Mammary epithelial cell (primary cell): ENCODE measurements at places on chromosomes 6 and 20. TPM values are rescaled to one million over a fixed set of nuclear protein-coding genes. Genes with fewer than 3 reads are reported as not detected.

SNAP91 gene
- total RNA-seq, result 0.33 TPM

GJA10 gene
- total RNA-seq, result not detected

MAPK13 gene
- total RNA-seq, result 11.9 and 15.0 TPM in 2 replicates

ZC2HC1B gene
- total RNA-seq, result not detected in 2 replicates

TNFRSF21 gene
- total RNA-seq, result 98.2 and 188 TPM in 2 replicates

DUSP22 gene
- 21.5 and 22.3 TPM in 2 replicates for total RNA-seq

GGTLC1 gene
- total RNA-seq, result not detected

HLA-G gene
- total RNA-seq, result 0.33 TPM

TRIM40 gene
- total RNA-seq, result not detected in 2 replicates

C6orf15 gene
- total RNA-seq, result 9.3 TPM

MLN gene
- total RNA-seq, result not detected in 2 replicates

AFDN gene
- 117 TPM for total RNA-seq

TSBP1 gene
- not detected for total RNA-seq

OOEP gene
- 0.17 TPM for total RNA-seq

CALHM6 gene
- total RNA-seq, result 0.66 and 1.1 TPM in 2 replicates

PTP4A1 gene
- total RNA-seq, result 90.2 TPM

FUT9 gene
- not detected in 2 replicates for total RNA-seq

VEGFA gene
- 161 TPM for total RNA-seq

LHFPL5 gene
- not detected for total RNA-seq

FHL5 gene
- total RNA-seq, result not detected in 2 replicates

UBE2C gene
- 32.9 and 80.5 TPM in 2 replicates for total RNA-seq

STXBP5 gene
- total RNA-seq, result 42.0 TPM

SLC13A3 gene
- 2.8 and 5.3 TPM in 2 replicates for total RNA-seq

AKAP12 gene
- total RNA-seq, result 59.8 and 87.8 TPM in 2 replicates

CCN6 gene
- total RNA-seq, result 6.0 and 7.5 TPM in 2 replicates

TP53TG5 gene
- total RNA-seq, result not detected in 2 replicates

TUBB2B gene
- 0.69 and 3.1 TPM in 2 replicates for total RNA-seq

PDE7B gene
- 0.50 TPM for total RNA-seq

CARMIL1 gene
- total RNA-seq, result 30.8 and 34.7 TPM in 2 replicates

PKHD1 gene
- under 0.01 TPM for total RNA-seq

LY6G6C gene
- total RNA-seq, result 0.45 TPM in 1 of 2 replicates, not detected in the other

CLPSL2 gene
- not detected in 2 replicates for total RNA-seq

PGC gene
- not detected in 2 replicates for total RNA-seq

MRPL14 gene
- 57.2 TPM for total RNA-seq

ZNF334 gene
- 4.3 TPM for total RNA-seq

HLA-DRB1 gene
- total RNA-seq, result 0.24 TPM in 1 of 2 replicates, not detected in the other

VSX1 gene
- not detected in 2 replicates for total RNA-seq

SLC35D3 gene
- total RNA-seq, result not detected in 2 replicates

KIAA1755 gene
- total RNA-seq, result 0.40 TPM in 1 of 2 replicates, not detected in the other

DZANK1 gene
- 2.4 and 2.8 TPM in 2 replicates for total RNA-seq

ENPP1 gene
- 0.08 and 0.40 TPM in 2 replicates for total RNA-seq

C20orf204 gene
- total RNA-seq, result 0.91 and 1.0 TPM in 2 replicates

PDE10A gene
- not detected in 2 replicates for total RNA-seq

SOX4 gene
- total RNA-seq, result 64.8 TPM

ZNF133 gene
- total RNA-seq, result 26.8 TPM

VARS2 gene
- total RNA-seq, result 25.7 and 28.8 TPM in 2 replicates

WFDC11 gene
- not detected for total RNA-seq
